Stimulated activated CD8-positive, alpha-beta memory T cell treated with anti-CD3 and anti-CD28 coated beads, Interleukin-4, amount 100 ng/mL, for 1 hour (primary cell): ENCODE measurements at places on chromosomes 11 and 22.

DNA sequence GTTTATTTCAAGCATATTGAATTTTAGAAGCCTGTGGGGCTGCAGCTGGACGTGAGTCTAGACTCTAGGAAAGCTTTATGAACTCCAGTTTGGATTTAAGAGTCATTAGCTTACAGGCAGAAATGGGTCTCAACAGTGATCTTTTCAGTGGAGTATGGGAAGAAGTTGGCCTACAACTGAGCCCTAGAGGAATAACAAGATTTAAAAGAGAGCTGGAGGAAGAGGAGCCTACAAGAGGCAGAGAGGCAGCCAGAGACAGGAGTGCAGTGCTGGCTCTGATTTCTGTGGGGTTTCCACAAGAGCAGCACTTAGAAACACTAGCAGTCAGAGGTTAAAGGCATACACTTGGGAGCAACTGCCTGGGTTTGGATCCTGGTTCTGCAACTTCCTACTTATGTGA is 17.9 kb downstream of the APOL5 start:
- DNase-seq = no peak

DNA sequence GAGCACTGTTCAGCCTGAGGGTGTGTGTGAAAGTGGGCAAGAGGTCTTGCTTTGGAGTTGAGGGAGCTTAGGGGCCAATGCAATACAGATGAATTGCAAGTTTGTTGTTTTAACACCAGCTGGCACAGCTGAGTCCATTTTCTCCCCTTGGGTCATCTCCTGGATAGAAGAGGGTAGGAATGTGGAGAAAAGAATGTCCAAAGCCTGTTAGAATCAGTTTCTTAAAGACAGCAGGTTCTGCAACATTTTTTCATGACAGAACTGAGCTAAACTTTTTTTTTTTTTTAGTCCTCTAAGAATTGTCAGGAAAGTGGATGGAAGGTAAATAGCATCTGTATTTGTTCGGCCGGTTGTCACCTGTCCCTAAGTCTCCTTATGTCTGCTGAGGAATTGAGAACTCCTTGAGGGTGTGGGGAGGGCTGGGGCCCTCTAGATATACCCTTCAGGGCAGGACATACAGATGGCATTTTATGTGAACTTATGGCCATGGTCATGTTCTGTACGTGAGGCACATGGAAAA is 211.1 kb upstream of the CADM1 start:
- no peak for DNase-seq

- no peak for DNase-seq
These were observed 3.2 kb downstream of the GPR152 start for GRCh38 chr11:67449116-67449844.

DNA sequence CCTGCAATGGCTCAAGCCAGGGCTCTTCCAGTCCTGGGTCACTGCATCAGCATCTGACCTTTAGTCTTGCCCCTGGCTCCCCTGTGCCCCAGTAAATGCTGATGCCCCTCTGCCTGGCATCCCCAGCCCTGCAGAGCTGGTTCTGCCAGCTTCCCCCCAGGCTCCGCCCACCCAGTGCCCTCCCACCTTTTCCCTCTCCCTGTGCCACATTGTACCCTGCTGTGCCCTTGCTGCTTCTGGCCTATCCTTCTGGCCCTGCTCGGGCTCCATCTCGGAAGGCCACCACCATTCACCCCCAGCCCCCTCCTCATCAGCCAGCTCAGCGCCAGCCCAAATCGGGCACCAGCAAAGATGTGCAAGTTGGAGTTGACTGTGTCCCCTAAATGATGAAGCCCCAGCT is 7.4 kb downstream of the CAPN5 start:
- no peak for DNase-seq

DNA sequence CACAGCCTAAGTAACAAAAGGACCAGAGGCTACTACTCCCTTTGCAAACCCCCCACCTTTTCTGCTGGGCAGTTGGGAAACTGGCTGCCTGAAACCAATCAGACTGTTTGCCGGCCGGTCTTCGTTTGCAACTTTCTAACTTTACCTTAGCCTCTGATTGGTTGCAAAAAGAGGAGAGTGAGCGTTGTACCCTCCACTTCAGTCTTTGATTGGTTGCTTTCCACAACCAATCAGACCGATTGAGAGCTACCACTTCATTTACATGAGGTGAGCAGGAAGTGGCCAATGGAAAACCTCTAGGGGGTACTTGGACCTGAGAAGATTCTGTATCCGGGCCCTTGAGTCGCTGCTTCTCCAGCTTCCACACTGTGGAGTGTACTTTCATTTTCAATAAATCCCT is 18.8 kb upstream of the CLNS1A start:
- DNase-seq = no peak
